ENCODE measurements at places on chromosomes 1 and 21.

DNA sequence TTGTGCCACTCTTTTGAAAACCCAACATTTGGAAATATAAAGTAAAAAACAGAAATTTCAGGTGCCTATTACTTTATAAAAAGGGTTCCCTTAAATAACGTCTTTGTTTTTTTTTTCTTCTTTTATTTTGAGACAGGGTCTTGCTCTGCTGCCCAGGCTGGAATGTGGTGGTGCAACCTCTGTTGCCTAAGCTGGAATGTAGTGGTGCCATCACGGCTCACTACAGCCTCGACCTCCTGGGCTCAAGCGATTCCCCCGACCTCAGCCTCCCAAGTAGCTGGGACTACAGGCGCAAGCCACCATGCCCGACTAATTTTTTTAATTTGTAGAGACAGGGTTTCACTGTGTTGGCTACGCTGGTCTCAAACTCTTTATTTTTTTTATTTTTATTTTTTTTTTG is 110.2 kb upstream of the HNRNPU start:
- DNase-seq = no peak

DNA sequence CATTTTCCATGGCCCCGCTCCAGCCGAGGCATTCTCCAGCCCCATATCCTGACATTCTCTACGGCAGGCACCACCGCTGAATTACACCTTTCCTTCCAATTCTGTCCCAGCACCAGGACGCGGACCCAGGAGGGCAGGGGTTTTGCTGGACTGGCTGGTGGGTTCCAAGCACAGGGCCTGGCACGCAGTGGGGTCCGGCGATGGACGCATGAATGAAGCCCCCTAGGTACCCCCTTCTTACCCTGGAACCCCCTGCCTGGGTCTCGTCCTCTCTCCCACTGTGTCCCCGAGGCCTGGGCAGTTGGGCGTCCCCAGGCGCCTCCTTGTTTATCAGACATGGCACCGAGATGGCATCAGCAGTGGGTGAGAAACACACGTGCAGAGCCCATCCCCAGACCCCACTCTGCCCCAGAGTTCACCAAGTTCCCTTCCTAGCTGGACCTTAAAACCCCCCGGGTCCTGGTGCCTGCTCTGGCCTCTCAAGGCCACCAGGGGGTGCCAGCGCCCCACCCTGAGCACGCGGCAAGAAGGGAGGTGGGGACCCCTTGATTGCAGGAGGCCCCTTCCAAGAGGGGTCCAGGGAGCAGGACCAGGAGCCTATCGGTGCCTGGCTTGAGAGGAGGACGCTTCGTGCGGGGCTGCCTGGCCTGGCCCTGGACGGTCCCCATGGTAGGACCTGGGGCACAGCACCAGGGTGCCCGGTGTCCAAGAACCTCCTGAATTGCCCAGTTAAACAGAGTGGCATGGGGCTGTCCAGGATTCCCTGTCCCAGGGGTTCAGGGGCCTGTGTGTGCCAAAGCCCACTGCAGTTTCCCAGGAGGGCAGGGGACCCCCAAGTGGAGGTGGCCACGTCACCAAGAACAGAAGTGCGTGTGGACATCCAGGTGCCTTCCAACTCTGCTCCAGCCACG is 46.1 kb downstream of the MEGF6 start:
- DNase-seq = no peak

DNA sequence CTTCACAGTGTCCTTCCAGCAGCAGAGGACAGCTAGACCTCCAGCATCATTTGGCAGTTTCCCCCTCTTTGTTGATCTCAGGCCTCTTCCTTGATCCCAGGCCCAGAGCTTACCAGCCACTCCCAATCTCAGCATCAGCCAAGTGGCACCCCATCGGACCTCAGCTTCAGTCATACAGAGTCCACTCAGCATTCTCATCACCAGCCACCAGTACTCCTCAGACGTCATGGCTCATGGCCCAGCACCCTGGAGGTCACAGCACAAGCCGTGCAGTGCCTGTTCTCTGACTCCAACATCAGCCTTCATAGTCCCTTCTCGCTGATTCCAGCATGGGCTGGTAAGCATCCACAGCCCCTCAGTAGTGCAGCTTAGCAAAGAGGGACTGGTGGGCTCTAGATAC is 487.6 kb upstream of the DAB1 start:
- no peak for DNase-seq

DNA sequence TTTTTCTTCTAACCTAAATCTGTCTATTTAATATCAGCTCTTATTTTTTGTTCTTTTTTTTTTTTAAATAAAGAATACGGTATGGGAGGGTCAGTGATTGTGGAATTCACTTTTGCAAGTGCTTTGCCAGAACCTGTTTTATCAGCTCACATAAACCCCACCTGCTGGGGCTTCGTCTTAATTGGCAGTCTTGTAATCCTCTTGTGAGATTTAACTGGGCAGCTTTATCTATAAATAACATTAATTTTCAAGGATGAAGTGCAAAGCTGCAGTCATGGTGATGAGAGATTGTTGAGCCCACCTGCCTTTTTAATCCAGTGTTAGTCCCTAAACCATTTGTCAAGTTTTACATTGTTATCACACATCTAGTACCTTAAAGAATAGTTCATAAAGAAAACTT is 18.2 kb upstream of the PDC start:
- DNase-seq = no peak

DNA sequence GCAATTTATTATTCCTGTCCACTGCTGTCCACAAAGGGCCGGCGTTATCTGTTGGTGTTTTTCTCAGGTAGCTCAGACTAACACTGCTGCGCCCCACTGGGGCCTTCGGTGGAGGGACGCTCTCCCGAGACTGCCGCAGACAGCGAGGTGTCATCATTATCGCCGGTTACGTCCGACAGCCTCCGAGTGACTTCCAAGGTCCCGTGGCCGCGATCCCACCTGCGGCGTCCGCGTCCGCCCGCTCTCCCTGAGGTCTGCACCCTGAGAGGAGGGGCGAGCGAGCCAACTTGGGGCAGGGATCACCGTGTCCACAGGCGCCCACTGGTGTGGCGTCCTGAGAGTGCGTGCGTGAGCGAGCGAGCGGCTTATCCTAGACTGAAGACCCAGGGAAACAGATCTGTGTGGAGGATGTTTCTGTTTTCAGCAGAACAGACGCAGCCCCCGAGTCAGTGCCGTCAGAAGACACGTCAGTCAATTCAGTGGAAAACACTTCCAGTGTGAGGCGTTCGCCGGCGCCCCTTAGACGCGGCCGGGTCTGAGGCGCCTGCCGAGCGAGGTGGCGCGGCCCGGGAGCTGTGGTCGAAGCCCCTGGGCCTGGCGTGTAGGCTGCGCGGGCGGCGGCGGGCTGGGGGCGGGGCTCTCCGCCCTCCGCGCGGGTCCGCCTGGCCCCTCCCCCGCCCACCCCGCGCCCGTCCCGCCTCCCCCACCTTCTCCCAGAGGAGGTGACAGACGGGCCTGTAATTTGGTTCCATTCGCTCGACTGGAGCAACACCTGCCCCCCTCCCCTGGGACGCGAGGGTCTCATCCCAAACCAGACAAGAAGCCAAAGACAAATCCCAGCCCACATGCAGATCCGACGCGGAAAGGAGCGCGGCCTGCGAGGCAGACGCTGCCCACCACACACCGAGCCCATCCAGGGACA is 12.6 kb downstream of the NHLH2 start:
- no peak for DNase-seq

GRCh38 chr1:35554266-35555211 is 2.7 kb downstream of the KIAA0319L start:
- no peak for DNase-seq

DNA sequence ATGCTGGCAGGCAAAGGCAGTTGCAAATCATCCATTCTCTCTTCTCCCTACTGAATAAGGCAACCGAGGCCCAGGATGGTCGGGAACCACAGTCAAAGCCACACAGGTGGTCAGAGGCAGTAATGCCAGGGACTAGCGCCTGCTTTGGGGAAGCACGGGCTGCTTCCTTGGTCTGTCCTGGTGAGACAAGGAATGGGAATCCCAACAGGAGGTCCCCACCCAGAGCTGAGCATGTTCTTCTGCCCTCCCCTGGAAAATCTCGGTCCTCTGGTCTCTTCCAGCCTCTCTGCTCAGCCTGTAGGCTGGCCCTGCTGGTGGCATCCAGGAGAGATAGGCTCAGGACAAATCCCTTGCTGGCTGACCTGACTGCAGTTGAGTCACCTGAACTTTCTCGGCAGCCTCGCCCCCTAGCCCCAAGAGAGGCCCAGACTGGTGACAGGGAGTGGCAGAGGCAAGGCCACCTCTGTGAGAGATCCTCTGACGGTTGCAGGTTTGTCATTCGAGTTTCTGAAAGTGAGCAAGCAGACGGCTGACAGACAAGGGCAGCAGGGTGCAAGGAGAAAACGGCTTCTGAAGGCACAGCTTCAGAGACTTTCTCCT is 5.8 kb downstream of the OLIG1 start:
- DNase-seq = no peak

- no peak for DNase-seq
Measured at GRCh38 chr1:88239205-88239604, 444.9 kb upstream of the PKN2 start.

- no peak for DNase-seq
Measured at GRCh38 chr1:79887059-79887458, 880.5 kb upstream of the ADGRL4 start.

DNA sequence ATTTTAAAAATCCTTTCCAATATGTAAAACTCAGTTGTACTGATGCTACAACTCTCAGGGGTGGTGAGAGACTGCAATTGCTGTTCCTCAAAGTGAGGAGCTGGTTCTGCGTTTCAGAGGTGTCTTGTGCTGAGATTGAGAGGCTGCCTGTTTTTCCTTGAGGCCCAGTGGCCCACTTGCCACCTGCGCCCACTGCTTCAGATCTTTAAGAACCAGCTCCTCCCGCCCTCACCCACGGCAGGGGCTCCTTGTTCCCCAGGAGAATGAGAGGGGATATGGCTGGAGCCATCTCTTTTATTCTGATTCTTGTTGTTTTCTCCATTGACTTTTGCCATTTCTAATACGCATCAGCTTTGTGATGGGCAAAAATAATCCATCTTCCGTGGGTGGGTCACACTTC is 45.5 kb downstream of the EVA1C start:
- DNase-seq = no peak

DNA sequence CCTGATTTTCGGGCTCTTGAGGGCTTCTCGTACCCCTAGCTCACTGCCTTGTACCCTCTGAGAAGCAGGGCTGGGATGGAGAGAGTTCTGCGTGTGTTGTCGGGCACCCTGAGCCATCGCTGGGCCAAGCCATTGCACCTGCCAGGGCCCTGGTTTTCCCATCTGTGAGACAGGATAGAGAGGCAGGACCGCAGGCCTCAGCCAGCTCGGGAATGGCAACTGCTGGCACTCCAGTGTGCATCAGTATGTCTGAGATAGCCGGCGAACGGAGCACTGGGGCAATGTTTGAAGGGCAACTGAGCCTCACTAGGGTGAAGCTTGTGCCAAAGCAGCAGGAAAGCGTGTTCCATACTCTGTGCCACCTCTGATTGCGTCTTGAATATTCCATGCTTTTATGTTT is 66.9 kb downstream of the TENT5C start:
- DNase-seq = no peak
